ENCODE measurements at places on chromosomes 3 and 15. TPM values are rescaled to one million over a fixed set of nuclear protein-coding genes. Genes with fewer than 3 reads are reported as not detected.

SEMA6D gene
- 4.5 TPM for total RNA-seq

GOLGA6A gene
- total RNA-seq = not detected

LMAN1L gene
- total RNA-seq = not detected

SLC28A1 gene
- 0.12 TPM for total RNA-seq

QTRT2 gene
- 23.4 TPM for total RNA-seq

All from uterine smooth muscle cell (primary cell).